Retinal pigment epithelial cell (primary cell): ENCODE measurements at places on chromosomes 11 and 22.

DNA sequence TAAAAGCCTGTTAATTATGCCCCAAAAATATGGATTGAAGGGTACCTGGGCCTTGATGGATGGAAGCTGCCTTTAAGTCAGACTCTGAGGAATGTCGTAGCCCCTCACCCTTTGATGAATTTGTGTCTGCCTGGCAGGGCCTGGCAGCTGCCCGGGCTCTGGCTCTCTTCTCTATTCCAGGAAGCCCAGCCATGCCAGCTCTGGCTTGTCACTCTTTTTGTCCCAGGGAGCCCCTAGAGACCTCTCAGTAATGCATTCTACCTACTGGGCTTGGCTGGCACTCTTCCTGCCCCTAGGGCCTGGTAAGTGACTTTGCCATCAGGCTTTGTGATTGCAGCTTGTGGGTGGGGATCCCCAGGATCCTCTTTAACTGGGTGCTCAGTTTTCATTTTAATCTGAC, 103.8 kb downstream of the GRIK4 start:
- DNase-seq, result no peak

GRCh38 chr11:35173011-35173511, 34.1 kb downstream of the CD44 start:
- DNase-seq, result no peak

DNA sequence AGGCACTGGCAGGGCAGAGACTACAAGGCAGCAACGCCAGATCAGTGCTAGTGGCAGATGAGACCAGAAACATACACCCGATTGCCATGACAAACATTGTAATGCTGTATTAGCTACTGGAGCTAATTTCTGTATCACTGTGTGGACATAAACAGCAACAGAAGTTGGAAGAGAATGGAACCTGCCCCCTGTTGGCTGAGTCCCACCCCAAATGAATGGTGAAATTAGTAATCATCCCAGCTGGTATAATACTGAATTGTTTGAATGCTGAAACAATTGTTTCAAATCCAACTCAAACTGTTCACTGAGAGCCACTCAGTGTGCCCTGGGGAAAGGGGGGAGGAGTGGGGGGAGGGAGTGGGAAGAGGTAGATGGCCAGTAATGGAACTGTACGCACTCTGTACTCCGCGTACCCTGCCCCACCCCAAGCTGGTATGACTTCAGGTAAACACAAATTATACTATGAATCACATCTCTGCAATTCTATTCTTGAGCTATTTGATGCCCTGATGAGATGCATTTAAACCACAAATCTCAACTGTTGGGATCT, 11.2 kb upstream of the BIRC3 start:
- DNase-seq, result no peak

GRCh38 chr22:23686416-23687024, 4.3 kb upstream of the RGL4 start:
- DNase-seq, result no peak

DNA sequence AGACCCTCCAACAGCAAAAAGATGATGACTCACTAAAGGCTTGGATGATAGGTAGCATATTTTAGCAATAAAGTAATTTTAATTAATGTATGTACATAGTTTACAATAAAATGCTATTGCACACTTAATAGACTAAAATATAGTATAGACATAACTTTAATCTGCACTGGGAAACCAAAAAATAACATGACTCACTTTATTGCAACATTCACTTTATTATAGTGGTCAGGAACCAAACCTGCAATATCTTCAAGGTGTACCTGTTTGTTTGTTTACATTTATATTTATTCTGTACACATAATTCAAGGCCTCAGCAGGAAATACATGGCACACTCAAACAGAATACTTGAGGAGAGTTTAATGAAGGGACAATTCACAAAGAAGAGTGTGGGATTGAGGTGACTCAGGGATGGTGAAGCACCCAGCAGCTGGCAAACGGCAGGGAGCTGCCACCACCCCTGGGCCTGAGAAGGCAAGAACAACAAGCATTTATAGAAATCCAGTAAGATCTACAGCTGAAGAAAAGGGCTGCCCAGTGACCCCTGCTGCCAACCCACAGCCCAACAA, 51.5 kb upstream of the POU2AF2 start:
- no peak for DNase-seq

DNA sequence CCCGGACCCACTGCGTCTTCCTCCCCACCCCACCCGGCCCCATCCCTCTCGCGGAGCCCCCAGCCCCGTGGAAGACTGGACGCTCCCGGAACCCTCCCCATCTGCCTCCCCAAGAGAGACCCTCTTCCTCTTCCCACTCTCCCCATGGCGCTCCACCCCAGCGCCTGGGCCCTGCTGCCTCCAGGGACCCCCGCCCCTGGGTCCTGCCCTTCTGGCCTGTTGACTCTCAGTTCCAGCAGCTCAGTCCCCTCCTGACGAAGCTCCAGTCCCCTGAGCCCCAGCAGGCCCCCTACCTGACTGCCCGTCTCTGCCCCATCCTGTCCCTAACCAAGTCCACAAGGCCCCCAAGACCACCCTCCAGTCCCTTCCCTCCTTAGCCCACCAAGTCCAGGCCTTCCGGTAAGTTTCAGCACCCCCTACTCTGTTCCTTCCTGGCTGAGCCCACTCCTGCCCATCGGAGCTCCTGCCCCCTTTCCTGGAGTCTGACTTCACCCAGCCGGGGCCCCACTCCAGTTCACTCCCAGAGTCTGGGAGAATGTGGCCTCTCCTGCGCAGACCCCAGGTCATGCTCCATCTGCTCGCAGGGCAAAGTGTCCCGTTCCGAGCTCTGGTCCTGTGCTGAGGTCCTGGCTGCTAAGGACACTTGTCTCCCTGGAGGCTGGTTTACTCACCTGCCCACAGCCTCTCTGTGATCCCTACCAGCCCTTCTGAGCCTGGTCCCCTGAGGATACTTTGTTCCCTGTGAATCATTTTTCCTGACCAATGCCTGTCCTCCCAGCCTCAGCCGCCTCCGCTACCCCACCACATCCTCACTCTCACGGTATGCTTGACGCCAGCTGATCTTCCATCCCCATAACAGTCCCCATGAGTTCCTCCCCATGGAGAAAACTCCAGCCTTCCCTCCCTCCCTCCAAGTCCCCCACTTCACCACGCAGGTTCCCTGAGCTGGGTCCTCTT, 722 bp downstream of the IFITM10 start:
- no peak for DNase-seq

DNA sequence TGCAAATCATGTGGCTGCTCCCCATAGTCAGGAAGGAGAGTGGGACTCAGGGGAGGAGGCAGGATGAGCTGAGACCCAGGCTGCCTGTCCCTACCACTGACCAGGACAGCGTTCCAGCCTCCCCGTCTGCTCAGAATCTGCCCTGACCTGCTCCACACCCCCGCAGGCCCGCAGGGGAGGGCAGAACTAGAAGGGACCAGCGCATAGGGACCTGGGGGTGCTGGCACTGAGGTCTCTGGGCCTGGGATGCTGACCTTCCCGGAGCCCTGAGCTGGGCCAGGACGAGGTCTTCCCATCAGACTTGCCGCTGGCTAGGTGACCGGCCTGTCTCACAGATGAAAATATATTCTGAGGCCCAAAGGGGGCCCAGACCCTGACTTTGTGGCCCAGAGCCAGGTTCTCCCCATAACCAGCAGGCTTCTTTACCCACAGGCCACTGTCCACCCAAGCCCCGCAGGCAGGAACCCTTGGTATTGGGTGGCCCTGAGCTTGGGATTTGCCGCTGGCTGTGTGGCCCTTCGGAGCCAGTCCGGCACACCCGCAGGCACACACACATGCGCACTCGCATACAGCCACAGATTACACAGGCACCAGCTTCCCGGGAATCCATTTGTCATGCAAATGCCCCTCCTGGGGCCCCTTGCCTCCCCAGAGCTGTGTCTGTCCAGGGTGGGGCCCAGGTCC, 13.8 kb upstream of the PIM3 start:
- DNase-seq, result no peak

DNA sequence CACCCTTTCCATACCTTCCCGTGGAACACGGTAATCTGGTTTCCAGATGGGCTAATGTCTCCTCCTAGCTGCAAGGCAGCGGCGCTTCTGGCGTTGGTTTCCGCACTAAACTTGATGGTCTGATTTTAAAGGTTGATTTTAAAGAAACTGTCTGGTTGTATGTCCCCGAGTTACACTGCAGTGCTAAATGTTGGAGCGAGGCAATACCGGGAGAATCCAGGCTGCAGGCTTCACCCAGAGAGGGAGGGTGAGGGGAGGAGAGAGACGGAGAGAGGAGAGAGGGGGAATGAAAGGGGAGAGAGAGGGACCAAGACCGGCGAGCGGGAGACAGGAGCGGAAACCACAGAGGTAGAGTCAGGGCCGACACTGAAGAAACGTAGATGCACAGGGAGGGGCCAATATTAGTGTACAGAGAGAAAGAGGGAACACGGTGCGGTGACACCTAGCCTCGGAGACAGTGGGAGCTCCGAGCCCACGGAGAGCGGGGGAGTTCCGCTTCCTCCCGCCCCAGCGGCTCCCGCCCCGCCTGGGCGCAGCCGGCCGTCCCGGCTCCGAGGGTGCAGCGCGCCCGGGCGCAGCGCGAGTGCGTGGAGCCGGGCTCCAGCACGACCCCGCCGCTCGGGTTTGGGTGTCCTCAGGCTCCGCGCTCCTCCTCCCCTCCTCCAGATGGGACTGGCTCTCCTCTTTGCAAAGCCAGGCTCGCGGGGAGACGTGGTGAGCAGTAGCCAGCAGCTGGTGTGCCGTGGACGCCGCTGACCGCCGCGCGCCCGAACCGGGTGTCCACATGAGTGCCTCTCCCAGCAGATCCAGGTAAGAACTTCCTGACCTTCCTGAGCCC, 71.9 kb upstream of the GRAMD1B start:
- no peak for DNase-seq

DNA sequence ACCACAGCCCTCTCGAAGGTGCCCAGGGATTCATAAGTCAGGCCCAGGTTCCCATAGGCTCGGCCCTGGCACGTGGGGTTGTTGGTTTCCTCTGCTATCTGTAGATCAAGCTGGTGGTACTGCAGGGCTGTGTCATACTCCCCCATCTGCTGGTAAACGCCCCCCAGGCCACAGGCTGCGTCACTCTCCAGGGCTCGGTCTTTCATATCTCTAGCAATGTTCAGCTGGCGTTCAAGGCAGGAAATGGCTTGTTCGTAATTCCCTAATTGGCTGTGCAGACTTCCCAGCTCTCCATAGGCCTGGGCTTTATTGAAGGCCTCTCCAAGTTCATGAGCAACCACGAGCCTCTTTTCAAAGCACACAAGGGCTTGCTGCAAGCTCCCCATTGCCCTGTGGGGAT, 186.4 kb upstream of the PITPNB start:
- DNase-seq, result no peak

- no peak for DNase-seq
Observed at GRCh38 chr11:34223021-34223813, 117.8 kb downstream of the NAT10 start.

DNA sequence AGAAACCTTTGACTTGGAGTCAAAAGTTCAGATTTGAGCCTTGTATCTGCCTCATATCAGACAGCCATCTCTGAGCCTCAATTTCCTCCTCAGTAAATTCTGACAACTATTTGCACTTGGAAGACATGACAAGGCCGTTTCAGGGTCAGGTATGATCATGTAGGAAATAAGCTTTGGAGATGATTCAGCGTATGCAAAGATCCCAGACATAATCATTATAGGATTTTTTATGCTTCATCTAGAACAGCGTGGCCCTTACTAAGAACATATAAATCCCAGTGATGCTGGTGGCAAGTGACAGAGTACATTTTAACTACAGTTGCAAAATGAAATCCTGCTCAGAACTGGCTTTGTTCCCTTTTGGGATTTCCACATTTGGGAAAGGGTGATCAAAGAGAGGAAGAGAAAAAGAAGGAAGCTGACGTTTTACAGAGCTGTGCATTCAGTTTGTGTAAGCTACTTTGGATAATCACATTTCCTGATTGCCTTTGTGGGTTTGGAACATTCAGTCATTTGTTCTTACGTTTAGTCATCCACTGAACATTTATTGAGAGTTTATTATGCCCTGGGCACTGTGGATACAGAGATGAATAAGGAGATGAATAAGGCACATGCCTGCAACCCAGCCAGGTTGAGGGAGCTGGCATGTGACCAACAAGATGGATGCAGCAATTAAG, 81.9 kb upstream of the HEPHL1 start:
- no peak for DNase-seq

DNA sequence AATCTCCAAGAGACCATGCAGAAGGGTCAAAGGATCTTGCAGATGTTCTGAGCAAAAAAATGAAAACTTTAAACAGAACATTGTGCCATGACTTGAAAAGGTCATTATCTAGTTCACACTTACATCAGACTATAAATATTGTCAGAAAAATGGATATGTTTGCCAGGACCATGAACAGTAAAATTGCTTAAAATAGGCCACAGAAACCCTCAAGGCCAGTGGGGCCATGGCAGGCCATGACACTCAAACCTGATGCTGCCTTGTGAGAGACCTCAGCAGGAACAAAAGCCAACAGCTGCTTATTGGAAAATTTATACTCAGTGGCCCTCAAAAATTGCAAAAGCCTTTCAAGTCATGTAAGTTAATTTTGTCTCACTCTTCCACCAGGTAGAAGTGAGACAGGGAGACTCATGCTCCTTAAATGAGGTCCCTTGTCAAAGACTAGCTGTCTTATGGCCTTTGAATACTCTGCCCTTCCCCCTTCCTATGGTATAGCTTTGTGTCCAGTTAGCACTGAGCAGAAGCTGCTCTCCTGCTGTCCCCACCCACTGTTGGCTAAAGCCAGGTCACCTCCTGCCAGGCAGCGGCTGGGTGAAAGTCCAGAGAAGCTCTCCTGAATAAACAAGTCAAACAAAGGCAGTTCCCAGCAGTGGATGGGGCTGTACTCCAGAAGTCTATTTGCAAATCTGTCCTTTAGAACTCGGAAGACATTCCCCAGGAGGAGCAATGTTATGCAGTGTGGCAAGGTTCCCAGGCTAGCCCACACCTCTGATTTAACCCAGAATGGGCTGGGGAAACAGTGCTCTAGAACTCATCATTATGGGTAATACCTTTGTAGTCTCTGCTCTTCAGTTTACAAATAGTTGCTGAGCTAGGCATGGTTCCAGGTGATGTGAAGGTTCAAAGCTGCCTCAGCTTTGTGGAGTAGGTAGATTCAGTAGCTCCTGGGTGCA, 21.4 kb downstream of the ADM start:
- DNase-seq, result no peak

- DNase-seq, result no peak
Observed at GRCh38 chr22:19709063-19709769, 5.1 kb upstream of the SEPTIN5 start.

DNA sequence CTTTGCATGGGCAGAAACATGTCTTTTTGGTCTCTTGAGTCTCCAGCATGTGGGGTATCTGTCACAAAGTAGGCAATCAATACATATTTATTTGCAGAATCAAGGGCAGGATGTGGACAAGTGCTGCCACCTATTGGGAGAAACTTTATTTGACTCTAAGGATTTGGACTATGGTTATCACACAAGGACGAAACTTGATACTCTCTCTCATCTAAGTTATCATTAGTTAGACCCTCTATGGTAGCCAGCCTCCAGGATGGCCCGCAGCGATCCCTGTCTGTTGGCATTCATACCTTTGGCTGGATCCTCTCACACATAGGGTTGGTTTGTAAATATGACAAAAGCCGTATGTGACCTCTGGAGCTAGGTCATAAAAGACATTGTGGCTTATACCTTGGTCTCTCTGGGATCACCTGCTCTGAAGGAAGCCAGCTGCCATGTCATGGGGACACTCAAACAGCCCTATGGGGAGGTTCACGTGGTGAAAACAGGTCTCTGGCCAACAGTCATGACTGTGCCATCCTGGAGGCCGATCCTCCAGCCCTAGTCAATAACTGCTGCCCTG, 1.1 kb upstream of the FBXO7 start:
- DNase-seq, result peak; percentile 6
